ENCODE measurements at places on chromosomes 3 and 15.

DNA sequence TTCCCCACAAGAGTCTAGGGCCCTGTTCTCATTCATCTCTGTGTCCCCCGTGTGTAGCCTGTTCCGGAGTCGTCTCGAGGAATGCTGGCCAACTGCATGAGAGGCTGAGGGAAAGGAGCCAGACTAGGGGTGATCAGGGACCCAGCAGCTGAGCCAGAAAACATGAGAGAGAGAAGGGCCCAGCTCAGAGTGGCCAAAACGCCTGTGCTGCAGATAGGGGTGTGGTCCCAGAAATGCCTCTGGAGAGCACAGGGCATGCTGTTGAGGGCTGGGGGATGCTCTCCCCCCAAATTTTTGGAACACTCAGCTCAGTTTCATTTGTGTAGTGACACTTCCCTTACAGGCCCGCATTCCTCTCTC lies 14.1 kb downstream of the CYP1A2 start:
- no peak for DNase-seq

DNA sequence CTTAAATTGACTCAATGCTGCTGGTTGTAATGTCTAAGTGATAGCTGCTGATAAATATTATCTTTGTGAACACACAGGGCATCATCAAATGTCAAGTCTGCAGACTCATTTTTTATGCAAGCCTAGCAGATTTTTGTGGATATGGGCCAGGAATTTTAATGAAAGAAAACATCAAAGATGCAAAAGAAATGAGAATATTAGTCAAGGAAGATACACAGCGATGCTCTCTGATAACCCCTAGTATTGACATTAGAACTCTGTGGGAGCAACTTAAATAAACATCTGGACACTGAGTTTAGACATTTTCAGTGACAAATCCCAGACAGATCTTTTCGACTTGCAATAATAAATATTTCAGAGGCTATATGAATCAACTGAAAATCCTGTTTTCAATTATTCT lies 28.3 kb downstream of the POLR2M start:
- no peak for DNase-seq

GRCh38 chr3:111904376-111905241 lies 45.5 kb downstream of the PHLDB2 start:
- no peak for DNase-seq

DNA sequence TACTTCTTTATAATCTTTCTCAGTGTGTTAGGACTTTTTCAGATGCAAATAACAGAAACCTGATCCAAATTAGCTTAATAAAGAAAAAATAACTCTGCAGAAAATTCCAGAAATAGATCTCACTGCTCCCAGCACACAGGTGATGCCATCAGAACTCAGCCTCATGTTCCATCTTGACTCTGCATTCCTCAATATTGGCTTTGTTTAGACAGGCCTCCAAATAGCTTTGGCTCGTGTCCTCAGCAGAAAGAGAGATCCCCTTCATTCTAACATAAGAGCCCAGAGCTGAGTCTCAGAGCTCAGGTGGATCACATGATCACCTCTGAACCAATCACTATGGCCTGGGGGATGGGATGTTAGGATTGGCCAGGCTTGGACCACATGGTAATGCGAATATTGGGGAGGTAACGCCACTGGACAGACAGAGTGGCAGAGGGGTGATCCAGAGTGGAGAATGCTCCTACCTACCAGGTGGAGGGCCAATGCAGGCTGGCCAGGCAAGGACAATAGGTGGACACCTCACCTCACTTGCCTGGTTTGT lies 46.6 kb upstream of the TBC1D21 start:
- DNase-seq: no peak

DNA sequence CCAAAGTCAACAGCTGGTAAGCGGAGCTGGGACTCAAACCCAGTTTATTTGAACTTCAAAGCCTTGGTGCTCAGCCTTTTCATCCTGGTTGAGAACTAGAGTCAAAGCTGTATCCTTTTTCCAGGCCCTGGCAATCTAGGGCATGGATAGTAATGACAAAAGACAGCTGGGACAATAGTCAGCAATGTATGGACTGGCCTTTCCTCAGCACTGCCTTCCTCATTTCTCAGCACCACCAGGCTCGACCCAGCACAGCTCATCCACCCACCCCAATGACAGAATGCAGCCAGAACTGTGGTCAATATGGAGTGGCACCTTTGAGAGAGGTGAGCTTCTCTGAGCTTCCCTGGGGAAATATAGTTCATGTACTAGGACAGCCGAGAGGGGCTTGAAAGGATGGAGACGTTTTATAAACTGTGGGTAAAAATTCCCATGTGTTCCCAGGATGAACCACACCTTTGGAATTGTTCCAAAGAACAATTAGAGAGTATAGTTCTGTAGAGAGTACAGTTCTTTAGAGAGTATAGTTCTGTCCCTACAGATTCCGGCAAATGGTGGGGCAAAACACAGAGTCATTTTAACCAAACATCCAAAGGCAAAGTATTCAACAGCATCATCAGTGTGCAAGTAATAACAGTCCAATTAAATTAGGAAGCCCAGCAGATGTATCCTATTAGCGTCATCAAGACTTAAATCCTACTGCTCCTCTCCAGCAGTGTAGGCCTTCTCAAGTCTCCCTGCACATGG lies 30.2 kb upstream of the IREB2 start:
- no peak for DNase-seq

- no peak for DNase-seq
Observed at GRCh38 chr15:35260941-35261340, 175.8 kb upstream of the NANOGP8 start.

- DNase-seq: no peak
Observed at GRCh38 chr3:58288011-58288728, 17.9 kb upstream of the RPP14 start.

DNA sequence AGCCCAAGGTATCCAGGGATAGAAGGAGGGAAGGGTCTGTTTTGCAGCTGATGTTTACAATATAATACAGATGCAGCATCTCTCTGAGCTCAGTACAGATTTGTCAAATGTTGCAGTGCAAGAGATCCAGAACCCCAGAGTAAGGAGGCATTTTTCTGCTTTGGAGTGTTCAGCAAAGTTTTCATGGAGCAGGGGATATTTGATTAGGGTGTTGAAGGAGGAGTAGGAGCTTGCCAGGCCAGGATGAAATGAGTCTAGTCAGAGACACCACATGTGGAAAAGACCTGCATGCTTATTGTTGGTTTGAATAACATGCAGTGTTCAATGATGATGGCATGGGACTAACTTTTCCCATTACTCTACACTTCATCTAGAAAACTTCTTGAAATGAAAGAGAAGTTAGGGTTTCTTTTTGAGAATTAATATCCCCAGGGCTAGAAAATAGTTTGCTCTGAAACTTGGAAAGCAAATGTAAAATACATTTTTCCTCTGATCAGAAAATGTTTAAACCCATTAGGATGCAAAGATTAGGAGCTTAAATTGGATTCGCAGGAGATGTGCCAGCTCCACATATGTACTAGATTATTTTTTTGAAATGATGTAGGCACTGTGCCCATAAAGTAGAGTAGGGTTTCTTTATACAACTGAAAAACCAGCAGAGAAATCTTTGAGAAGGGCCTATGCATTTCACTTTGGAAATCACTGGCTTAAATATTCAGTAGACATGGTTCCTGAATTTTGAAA lies 243.8 kb downstream of the CACNA2D3 start:
- DNase-seq: no peak

DNA sequence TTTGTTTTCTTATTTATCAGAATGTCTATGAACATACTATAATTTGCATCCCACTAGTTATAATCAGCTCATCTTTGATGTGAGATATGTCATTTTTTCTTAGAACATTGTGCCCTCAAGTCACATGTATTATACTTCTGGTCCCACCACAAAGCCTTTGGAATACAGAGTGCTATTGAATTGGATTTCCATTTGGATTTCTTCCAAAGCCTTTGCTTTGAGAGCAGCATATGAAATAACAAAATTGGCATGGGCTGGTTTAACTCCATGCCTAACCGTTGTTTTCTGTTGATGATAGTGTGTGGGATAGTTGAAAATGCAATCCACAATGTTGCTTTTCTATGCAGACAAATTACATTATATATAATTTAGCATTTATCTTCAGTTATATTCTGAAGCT lies 284.5 kb upstream of the PLSCR5 start:
- DNase-seq: no peak

DNA sequence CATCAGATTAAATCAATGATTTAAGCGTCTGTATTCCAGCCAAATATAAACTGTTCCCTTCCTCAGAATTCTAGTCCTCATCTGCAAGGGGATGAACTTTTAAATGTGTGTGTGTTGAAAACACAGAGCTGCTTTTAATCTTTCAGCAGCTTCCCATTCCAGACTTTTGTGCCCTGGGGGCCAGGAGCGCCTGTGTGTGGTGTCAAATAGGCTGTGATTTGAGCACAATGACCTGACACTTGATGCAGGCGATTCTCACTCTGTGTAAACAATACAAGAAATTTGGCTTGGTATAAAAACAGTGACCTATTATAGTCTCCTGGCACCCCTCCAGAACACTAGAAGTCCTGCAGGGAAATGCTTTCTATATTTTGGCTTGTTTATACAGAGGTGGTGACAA lies 274.6 kb upstream of the ROPN1 start:
- DNase-seq: no peak

DNA sequence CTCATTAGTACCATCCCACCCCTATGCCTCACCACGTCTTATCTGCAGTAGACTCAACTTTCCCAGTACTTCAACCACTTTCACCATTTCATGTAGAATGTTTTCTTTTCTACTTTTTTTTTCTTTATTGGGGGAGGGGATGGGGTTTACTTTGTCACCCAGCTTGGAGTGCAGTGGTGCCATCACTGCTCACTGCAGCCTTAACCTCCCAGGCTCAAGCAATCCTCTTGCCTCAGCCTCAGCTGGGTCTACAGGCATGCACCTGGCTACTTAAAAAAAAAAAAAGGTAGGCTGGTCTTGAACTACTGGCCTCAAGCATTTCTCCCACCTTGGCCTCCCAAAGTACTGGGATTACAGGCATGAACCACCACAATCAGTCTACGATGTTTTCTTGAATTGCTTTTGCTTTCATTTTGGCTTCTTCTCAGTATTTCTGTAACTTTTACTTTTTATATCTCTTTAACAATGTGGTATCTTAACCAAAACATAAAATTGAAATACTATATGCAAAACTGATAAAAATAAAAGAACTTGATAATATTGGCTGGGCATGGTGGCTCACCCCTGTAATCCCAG lies 44.9 kb upstream of the CHL1 start:
- no peak for DNase-seq

GRCh38 chr15:74275957-74276356 lies 39.8 kb downstream of the CCDC33 start:
- DNase-seq: no peak

DNA sequence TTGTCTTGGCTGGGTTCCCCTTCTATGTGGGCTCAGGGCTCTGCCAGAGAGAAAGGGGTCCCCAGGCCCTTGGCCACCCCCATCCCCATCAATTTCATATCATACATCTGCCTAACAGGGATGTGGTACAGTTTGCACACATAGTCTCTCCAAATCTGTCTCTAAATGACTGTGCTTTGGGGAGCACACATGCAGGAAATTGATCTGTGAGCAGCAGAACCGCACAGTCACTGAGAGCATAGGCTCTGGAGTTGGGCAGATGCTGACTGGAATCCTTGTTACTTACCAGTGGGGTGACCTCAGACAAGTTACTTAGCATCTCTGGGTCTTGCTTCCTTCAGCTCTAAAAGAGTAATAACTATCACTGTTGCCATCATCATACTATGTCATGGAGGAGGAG lies 273.9 kb downstream of the ABHD5 start:
- DNase-seq: no peak

GRCh38 chr3:125175295-125176078 lies 37.1 kb downstream of the SLC12A8 start:
- DNase-seq: no peak

DNA sequence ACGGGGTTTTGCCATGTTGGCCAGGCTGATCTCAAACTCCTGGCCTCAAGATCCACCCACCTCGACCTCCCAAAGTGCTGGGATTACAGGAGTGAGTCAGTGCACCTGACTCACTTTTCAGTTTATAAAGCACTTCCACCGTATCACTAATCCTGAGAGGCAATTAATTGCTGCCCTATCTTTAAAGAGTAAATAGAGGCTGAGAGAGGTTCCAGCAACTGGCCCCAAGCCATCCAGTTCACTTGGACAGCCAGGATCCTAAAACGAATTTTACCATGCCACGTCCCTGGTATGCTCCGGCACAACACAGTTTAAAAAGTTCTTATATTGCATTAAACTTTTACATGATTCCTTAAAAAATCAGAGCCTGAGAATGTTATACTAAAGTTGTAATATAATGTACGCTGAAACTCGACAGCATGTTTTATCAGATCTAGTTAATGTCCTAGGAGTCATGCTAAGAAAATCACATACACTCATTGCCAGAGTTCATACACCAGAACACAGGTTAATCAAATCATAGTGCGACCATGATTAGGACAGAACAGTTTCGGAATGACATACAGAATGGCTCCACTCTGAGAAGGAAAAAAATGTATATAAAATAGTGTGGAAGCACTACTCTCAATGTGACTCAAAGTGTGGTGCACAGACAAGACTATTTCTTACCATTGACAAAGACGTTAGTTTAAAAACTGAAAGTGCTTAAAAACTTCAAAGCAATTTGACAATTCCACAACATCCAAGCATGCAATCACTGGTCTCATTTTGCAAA lies 125.4 kb downstream of the ULK4 start:
- DNase-seq: peak; percentile 16

GRCh38 chr3:44954962-44955361 lies 21.0 kb downstream of the ZDHHC3 start:
- DNase-seq: no peak

GRCh38 chr3:187997946-187998561 lies 155.9 kb upstream of the LPP start:
- DNase-seq: no peak

DNA sequence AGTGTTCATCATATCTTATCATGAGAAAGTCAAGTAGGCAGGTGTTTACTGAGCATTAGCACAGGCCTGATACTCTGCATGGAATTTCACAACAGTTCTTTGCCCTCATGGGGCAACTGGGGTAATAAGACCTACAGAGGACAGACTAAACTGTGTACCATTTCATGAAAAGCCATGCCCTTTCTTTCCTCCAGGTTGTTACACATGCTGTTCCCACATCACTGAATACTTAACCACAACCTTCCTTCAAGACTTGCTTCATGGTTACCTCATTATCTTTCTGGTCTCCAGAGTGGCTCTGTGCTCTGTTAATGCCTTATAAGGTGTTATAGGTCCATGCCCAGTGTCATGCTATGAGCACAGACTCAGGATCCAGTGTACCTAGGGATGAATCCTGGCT lies 28.2 kb upstream of the RSL24D1 start:
- DNase-seq: no peak

DNA sequence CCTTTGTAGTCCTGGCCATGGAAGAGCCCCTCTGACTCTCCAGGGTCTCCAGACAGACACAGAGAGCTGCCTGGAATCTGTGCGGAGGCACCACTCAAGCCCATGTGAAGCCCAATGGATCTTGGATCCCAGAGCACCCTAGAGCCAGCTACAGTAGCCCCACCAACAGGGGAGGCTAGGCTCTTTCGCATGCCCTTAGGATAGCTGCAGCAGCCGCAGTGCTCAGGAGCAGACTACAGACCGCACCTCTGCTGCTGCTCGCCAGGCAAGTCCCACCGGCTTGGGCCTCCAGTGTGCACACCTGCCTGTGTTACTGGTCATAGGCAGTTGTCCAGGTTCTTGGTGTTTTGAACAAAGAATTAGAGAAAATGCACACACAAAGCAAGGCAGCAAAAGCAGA lies 131.6 kb downstream of the SPATA16 start:
- DNase-seq: no peak

GRCh38 chr3:171458864-171459136 lies 1.4 kb downstream of the TNIK start:
- DNase-seq: peak; percentile 15

Data from stimulated activated CD4-positive, alpha-beta T cell treated with anti-CD3 and anti-CD28 coated beads, Interleukin-2, amount 100 ng/mL, for 24 hours (primary cell).